Stimulated activated CD4-positive, alpha-beta T cell treated with anti-CD3 and anti-CD28 coated beads, Interleukin-2, amount 100 ng/mL, for 48 hours (primary cell): ENCODE measurements at places on chromosomes 1 and 21.
A peak's percentile ranks its signal among the peaks of the same experiment; 100 is the strongest.

GRCh38 chr1:207581496-207582153 is 63.3 kb upstream of the CR1L start:
- DNase-seq: no peak

- DNase-seq: peak; percentile 79
Observed at GRCh38 chr1:119611701-119612113, 36.4 kb downstream of the ZNF697 start.

DNA sequence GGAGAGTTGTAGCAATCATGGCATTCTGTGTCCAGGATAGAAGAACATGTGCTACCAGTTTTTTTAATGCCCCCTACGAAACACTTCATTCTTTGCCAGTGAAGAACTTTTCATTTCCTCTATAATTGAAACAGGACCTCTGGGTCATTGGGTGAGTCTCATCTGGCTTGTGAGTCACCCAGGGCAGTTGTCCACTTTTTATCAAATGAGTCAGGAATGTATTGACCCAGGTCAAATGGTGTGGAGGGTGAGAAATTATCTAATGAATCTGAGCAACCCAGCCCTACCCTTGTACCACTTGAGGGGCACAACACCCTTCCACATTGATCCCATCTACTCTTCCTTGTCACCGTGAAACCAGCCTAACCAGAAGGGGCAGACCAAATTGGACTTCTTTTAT is 417.3 kb upstream of the PROX1 start:
- no peak for DNase-seq

DNA sequence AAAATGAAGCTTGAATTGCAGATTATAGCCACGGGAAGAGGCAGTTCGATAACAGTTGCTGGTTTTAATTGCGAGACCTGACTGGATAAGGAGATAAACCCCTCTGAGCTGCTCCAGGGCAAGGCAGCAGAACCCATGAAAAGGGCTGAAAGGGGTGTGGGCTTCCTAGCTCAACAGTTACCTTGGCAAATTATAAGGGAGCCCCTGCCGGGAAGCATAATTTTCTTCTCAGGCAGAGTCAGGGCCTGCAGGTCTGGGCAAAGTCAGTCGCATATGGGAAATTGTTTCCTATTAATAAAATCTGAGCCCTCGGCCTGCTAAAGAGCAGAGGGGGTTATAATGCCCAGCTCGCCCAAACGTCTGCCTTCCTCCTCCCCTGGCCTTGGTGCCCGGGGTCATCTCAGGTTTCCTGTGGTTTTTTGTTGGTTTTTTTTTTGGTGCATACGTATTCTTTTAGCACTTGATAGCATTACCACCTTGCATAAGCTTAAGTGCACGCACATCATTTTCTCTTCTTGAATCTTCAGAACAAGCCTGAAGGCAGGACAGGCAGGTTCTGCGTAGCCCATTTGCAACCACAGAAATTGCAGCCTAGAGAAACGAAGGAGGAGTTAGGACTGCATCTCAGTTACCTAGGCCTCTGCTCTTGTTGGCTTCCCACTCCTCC is 33.9 kb upstream of the SELENON start:
- DNase-seq: no peak

DNA sequence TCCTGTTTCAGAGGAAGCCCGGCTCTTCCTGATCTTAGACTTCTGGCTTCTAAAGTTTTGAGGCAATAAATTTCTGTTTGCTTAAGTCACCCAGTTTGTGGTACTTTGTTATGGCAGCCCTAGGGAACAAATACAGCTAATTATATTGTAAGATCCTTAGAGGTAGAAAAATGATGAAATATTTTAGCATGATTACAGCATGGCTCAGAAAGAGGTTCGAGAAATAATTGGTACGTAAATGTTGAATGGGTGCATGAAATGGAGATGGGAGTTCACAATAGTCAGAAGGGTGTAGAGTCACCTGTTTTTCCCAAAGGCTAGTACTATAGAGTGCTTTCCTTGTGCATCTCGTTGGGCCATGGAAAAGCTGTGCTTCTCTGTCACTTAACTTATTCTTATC is 123.5 kb downstream of the RUNX1 start:
- no peak for DNase-seq

DNA sequence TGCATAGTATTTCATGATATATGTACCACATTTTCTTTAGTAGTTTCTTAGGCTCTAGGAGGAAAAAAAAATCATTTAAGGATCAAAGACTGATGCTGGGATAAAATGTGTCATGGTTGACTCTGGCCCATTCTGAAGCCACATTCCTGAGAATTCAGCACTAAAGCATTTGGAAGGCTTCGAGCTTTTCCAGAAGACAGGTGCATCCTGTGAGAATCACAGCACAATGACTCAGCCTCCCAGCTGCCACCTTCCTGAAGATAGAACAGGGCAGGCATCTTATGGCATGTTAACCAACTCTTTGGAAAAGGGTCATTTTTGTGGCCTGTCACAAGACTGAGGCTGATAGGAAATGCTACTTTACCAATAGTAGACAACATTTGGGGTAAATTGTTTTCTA is 359.9 kb downstream of the PCP4 start:
- DNase-seq: no peak

DNA sequence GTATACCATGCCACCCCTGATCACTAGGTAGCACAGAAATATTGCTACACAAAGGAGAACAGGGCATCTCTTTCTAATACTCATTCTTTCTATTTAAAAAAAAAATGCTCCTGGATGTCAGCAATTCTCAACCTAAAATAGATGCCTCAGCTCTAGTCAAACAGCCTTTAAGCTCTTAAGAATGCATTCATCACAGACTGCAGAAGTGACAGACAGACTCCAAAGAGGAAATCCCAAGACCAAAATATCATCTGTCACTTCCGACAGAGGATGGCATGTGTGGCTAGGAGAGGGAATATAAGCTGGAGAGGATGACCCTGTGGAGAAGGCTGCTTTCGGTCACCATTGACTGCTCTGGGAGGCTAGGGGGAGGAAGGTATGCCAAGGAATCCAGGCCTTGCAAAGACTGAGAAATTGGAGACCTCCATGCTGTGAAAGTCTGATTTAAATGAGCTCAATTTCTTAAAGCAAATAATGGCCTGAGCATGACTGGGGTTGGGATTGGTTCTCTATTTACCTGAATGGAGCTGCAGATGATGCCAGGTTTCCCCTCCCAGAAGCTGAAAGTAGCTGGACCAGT is 277.4 kb downstream of the BRINP2 start:
- DNase-seq: no peak

DNA sequence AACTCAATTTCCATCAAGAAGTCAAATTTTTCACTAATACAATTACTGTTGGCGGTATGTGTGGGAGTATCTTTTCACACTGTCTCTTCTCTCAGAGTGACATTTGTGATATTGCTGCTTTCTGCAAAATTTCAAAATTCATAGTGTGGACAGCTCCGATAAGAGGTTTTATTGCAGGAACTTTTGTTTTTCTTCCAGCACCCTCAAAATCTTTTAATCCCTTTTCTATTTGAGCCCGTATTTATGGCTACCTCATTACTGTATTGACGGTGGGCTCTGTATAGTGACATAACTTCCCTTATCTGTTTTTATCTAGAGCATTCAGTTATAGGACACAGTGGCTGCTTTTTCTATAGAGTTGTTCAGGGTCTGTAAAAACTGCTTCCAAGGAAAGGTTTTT is 794.4 kb upstream of the TMPRSS15 start:
- no peak for DNase-seq

GRCh38 chr1:160658814-160659193 is 12.0 kb upstream of the SLAMF1 start:
- DNase-seq: no peak

GRCh38 chr1:2257245-2257627 is 29.1 kb downstream of the SKI start:
- no peak for DNase-seq

- no peak for DNase-seq
Observed at GRCh38 chr1:77133731-77134358, 85.4 kb downstream of the PIGK start.

- DNase-seq: no peak
Observed at GRCh38 chr21:35257413-35257812, 208.3 kb upstream of the RUNX1 start.

- no peak for DNase-seq
Observed at GRCh38 chr1:3463891-3464648, 9.6 kb downstream of the ARHGEF16 start.

DNA sequence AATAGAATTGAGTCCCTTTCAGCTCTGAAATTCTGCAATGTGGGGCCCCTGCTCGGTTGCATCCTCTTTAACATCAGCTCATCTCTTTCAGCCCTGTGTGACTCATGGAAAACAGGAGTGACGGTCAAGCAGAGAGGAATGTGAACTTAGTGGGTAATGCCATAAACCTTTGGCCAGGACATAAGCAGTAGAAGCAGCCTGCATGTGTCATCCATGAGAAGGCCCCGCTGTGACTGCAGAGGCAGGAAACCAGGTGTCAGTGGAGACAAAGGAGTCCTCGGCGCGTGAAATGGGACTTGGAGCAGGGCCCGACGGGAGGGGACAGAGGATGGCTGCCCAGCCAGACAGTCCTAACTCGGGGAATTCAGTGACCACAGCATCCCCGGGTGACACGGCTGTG is 21.1 kb upstream of the EPHB2 start:
- no peak for DNase-seq
